M059J (cell line): ENCODE measurements at places on chromosomes 2 and 18. TPM values are rescaled to one million over a fixed set of nuclear protein-coding genes. Genes with fewer than 3 reads are reported as not detected.
A peak's percentile ranks its signal among the peaks of the same experiment; 100 is the strongest.

Gene EDAR
- total RNA-seq, result not detected in 2 replicates

Gene CCL20
- total RNA-seq, result not detected in 2 replicates

Gene LOXHD1
- total RNA-seq, result not detected in 2 replicates

Gene CDCA7
- total RNA-seq, result 13.1 and 16.6 TPM in 2 replicates

Gene MEP1B
- not detected in 2 replicates for total RNA-seq

Gene ALKAL2
- total RNA-seq, result not detected in 2 replicates

Gene POTEF
- not detected in 2 replicates for total RNA-seq

Gene CCDC68
- 0.05 and 0.30 TPM in 2 replicates for total RNA-seq

- no peak for DNase-seq
Observed at GRCh38 chr2:128636802-128637147, 318.1 kb upstream of the HS6ST1 start.

DNA sequence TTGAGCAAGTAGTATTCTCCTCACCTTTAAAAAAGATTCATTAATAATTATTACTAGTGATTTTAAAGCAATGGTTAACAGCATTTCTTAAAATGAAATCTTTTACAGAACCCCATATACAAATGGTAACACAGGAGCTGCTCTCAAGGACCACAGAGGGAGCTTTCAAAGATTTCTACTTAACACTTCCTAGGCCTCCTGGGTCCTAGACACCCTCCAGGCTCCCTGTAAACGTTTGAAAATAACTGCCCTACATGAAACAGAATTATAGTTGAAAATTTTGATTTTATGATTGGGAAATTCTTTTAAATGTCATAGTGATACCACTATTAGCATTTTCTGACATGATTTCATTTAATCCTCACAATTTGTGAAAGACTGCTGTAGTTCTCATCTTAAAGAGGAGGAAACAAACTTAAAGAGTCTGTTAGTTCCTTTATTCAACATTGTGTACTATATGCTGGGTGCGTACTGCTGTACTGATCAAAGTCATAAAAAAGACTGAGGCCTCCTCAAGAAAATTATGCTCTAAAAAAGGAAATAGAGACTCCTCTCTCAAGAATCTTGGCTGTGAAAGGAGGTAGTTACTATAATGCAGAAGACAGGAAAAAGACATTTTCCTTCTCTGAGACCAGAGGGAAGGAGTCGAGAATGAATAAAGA lies 10.6 kb downstream of the CUL3 start:
- DNase-seq, result no peak

DNA sequence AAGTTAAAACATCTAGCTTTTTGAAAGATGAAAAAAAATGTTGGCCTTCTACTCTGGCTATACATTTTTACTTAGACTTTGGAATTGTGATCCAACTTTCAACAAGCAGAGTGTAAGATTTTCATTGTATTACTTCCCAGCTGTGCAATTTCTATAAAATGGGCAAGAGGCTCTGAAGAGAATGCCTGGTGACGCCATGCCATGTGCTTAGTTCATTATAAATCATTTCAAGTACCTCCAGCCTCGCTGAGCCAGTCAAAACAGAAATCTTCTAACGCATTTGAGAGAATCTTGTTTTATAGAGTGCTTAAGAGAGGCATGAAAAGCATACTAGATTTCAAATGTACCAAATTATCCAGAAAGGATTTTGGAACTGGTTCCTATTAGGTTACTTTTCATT lies 10.1 kb upstream of the STK17B start:
- DNase-seq, result no peak

- DNase-seq, result no peak
Observed at GRCh38 chr18:57150081-57150480, 3.2 kb downstream of the BOD1L2 start.

GRCh38 chr2:10475811-10476660 lies 27.9 kb upstream of the ODC1 start:
- DNase-seq, result no peak

DNA sequence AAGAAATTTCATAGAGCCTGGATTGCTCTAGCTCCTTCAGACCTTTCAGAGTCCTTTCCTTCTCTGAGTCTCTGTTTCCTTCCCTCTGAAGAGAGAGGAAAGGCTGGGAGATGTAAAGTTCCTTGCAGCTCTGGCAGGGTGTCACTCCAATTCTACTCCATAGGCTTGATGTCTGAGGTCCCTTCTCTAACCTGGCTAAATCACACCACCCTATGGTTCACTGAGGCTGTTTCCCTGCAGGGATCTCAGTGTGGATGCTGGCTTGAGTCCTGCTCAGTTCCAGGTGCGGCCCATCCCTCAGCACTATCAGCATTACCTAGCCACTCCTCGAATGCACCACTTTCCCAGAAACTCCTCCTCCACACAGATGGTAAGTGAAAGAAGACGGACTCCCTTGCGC lies 209.7 kb downstream of the LOXHD1 start:
- DNase-seq, result no peak

DNA sequence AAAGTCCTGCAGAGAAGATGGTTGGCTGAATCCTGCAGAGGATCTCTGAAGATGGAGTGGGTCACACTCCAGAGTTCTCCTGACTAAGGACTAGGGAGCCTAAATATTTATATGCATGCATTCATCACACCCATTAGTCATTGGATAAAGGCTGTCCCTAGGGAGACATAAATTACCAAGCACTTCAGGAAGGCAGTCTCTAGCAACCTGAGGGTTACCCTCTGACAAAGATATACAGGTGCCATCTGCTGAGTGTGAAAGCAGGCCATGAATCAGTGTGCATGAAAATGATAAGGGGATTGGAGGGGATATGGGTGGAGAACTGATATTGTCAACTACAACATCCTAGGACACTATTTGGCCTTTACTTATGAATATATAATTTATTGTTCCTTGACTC lies 294.8 kb upstream of the DDX18 start:
- no peak for DNase-seq

GRCh38 chr18:66438711-66439536 lies 165.0 kb downstream of the CDH19 start:
- DNase-seq, result no peak

DNA sequence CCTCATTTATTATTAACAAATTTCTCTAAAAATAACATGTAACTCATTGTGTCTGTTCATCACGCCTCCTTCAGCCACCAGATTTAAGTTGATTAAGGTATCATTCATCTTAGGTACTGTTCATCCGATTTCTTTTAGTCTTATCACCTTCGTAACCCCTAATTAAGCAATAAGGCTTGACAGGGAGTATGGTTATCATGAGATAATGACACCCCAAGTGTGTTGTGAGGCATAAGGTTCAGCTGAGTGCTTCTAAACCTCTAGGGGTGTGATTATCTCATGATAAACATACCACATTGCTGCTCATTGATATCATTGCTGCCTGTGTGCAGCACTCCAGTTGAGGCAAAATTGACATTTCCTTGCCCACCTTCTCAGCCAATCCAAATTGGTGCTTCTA lies 158.9 kb upstream of the BOD1L2 start:
- DNase-seq, result no peak

DNA sequence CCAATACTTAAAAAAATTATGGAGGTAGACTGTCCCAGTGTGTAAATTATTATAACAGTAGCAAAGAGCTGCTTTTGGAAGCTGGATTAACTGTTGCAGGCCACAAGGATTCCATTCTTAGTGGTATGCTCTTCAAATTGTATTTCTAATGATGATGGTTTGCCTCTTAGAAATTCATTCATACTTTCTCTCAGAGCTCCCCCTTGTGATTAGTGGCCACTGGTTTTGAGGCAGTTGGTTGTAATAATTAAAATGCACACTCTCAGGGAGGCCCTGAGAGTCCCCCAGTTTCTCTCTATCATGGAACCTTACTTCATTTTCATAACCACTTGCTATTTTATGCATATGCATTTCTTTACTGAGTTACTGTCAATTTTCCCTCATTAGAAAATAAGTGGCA lies 122.5 kb downstream of the PLA2R1 start:
- DNase-seq, result peak; percentile 36

DNA sequence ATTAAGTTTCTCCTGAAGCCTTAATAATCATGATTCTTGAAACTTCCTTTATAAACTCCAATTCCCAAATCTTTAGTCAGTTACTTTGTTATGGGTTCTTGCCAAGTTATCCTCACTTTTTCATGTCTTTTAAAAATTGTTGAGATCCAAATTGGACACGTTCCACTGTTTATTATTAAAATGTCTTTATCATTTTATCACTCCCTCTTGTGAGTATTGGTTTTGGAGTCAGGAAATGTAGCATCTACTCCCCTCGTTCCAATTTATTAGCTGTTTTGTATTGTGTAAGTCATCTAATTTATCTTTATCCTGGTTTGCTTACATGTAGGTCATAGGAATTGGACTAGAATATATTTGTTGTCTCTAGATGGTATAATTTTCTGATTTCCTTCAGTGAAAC lies 213.1 kb upstream of the SLC39A10 start:
- DNase-seq, result no peak

DNA sequence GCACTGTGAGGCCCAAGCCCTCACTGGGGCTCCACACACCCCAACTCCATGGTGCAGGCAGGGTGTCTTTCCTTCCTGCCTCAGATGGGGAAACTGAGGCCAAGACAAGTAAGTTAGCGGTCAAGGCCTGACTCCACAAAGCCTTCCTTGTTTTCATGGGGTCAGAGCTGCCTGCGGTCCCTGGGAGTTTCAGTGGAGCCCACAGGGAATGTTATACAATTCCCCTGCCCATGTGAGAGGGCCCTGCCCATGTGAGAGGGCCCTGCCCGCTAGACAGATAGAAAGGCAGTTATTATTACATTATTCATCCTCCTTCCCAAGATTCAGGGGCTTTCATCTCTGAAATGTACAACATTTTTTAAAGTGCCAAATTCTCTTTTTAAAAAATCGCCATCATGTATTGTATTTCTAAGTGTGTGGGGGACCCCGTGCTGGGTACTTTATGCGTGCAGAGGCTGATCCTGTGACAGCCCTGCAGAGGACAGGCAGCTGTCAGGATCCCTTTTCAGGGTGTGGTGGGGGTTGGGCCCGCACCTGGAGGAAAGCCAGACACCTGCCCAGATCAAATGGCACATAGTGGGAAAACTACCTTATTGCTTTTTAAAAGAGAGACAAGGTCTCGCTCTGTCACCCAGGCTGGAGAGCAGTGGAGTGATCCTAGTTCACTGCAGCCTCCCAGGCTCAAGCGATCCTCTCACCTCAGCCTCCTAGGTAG lies 23.4 kb downstream of the FBLN7 start:
- no peak for DNase-seq

DNA sequence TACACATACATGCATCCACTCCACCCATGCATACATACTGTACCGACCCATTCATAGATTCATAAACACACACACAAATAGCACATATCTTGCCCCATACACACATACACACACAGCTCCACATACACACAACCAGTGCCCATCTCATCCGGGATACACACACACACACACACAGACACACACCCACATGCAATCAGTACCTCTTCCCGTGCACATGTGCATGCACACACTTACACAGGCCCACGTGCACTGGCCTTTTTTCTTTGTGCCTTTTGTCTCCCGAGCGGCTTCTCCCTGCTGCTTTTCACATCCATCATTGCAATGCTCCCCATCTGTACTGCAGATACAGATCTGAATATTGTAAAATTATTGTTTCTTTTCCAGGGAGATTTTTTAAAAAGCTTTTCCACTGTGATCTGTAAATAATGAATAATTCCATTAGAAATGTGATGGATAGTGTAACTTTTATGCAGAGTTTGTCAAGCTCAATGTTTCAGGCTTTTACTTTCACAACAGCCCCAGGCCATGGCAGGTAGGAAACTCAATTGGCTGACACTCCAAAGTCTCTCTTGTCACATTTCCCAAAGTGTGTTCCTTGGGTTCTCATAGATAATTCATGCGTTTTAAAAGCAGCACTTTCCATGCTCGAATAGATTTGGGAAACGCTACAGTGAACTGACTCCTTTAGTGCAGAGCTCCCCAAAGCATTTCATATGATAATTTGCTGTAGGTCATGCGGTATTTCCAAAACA lies 393.5 kb downstream of the CTNNA2 start:
- DNase-seq, result no peak

DNA sequence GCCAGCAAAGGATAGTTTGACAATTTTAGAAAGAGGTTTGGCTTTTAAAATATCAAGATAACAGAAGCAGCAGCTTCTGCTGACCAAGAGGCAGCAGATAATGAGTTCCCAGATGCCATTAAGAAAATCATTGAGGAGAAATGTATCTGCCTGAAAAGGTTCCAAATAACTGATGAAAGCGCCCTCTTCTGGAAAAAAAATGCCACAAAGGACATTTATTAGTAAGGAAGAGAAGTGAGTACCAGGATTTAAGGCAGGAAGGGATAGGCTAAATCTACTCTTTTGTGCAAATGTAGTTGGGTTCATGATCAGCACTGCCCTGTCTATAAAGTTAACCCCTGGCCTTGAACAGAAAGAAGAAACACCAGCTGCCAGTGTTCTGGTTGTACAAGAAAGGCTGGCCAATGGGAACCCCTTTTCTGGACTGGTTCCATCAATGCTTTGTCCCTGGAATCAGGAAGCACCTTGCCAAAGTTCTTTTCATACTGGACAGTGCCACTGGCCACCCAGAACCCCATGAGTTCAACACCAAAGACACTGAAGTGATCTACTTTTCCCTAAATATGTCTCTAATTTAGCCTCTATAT lies 40.6 kb downstream of the DHX57 start:
- peak; percentile 42 for DNase-seq

GRCh38 chr2:18544171-18544570 lies 16.3 kb downstream of the RDH14 start:
- DNase-seq, result no peak

GRCh38 chr2:45577441-45577840 lies 33.6 kb downstream of the SRBD1 start:
- DNase-seq, result no peak

DNA sequence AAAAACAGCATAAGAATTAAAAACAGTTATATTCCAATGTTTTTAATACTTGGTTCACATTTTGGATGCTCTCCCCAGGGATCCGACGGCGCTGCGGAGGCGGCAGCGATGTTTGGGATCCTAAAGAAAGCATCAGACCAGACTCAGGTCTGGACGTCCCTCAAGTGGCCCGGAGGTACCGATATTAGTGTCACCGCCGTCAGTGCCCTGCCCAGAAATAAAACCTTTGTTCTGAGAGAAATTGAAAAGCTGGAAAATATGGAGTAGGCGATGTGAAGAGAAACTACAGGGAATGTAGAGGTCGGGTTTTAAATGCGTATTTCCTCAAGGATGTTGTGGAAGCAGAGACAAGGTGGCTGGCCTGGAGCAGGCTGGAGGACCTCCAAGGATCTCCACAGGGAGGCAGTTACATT lies 683 bp upstream of the TBC1D8 start:
- peak; percentile 25 for DNase-seq

GRCh38 chr2:46844443-46844842 lies 71.2 kb downstream of the MCFD2 start:
- DNase-seq, result no peak

DNA sequence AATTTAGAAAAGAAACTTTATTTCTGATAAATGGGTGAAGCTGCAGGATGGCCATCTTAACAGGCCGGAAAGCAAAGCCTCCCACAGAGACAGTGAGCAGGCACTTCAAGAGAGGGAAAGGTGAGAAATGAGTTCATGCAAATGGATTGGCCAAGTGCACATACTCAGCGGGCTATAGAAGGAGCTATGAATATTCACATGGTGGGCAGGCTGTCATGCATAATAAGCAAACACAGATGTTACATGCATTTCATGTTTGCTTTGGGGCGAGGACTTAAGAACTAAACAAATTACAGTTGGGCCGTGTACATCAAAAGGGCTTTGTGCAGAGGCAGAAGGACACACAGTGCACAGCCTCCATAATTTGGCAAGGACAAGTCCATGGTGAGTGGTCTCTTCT lies 69.8 kb upstream of the MAL start:
- DNase-seq, result no peak
